ENCODE measurements at places on chromosomes 6 and 20.
A peak's percentile ranks its signal among the peaks of the same experiment; 100 is the strongest.

GRCh38 chr6:139446768-139447655 is 72.6 kb upstream of the CITED2 start:
- no peaks in the 10 kb centered on the region for H3K36me3 ChIP-seq
- no peak for DNase-seq
- peaks cover 4% of the 10 kb centered on the region for H3K27me3 ChIP-seq
- peaks cover 7% of the 10 kb centered on the region for H3K4me1 ChIP-seq

GRCh38 chr6:50868466-50868865 is 49.8 kb downstream of the TFAP2B start:
- H3K4me1 ChIP-seq, result no peaks in the 10 kb centered on the region
- H3K36me3 ChIP-seq, result no peaks in the 10 kb centered on the region
- H3K4me3 ChIP-seq, result no peak overlapping the region
- DNase-seq, result no peak
- no peak overlapping the region for H3K27ac ChIP-seq

DNA sequence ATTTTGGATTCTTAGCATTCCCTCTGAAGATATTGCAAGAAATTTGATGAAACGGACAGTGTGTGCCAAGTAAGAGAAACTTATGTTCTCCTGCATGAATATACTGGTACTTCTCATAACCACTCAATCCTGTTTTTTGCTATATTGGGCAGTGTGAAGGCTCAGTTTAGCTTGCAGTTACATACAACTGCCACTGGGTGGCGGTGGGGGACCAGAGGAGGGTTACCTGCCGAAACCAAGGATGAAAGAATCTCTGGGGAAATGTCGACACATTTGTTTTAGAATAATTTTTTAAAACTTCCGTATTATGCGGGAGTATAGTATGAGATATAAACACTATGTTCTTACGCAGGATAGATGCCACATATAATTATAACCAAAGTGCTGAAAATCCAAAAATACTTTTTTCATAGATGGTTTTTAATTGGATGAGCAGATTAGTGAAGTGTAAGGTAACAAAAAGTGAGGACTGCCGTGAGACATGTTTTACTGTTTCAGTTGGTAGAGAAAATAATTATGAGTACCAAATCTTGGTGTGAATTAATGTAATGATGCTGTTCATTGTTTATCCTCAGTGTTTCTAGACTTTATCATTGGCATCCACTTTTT is 9.7 kb downstream of the TRMT11 start:
- H3K4me3 ChIP-seq, result peak overlapping the region; percentile 47
- peak; percentile 70 for DNase-seq

DNA sequence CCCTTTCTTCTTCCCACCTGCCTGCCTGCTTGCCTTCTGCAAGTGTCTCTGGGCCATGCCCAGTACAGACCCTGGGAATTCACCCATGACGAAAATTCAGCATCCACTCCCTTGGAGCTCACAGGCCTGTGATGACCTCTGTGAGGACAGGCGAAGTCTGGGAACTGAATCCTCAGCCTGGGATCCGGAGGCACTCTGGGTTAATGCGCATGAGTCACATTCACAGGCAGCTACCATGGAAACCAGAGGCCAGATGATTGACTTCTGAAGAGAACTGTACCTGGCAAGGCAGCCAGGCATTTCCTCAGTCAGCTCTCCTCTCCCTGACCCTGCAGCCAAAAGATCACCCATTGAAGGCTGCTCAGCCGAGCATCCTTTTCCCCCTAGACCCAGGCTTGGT is 41.0 kb downstream of the SLC9A8 start:
- H3K4me1 ChIP-seq, result no peaks in the 10 kb centered on the region
- peaks cover 14% of the 10 kb centered on the region for H3K36me3 ChIP-seq
- no peak overlapping the region for H3K27ac ChIP-seq
- H3K4me3 ChIP-seq, result no peak overlapping the region

GRCh38 chr20:43916073-43916880 is 1.6 kb downstream of the TOX2 start:
- H3K4me1 ChIP-seq, result peaks cover 14% of the 10 kb centered on the region
- no peak overlapping the region for H3K27ac ChIP-seq
- peak overlapping the region; percentile 40 for H3K4me3 ChIP-seq
- H3K27me3 ChIP-seq, result peaks cover 91% of the 10 kb centered on the region

GRCh38 chr20:47936612-47937011 is 151.3 kb upstream of the SULF2 start:
- no peak for DNase-seq
- H3K27me3 ChIP-seq, result no peaks in the 10 kb centered on the region
- no peak overlapping the region for H3K4me3 ChIP-seq
- H3K36me3 ChIP-seq, result no peaks in the 10 kb centered on the region

GRCh38 chr6:137763436-137763835 is 103.6 kb upstream of the TNFAIP3 start:
- no peak overlapping the region for H3K4me3 ChIP-seq
- peaks cover 2% of the 10 kb centered on the region for H3K36me3 ChIP-seq
- no peak for DNase-seq

DNA sequence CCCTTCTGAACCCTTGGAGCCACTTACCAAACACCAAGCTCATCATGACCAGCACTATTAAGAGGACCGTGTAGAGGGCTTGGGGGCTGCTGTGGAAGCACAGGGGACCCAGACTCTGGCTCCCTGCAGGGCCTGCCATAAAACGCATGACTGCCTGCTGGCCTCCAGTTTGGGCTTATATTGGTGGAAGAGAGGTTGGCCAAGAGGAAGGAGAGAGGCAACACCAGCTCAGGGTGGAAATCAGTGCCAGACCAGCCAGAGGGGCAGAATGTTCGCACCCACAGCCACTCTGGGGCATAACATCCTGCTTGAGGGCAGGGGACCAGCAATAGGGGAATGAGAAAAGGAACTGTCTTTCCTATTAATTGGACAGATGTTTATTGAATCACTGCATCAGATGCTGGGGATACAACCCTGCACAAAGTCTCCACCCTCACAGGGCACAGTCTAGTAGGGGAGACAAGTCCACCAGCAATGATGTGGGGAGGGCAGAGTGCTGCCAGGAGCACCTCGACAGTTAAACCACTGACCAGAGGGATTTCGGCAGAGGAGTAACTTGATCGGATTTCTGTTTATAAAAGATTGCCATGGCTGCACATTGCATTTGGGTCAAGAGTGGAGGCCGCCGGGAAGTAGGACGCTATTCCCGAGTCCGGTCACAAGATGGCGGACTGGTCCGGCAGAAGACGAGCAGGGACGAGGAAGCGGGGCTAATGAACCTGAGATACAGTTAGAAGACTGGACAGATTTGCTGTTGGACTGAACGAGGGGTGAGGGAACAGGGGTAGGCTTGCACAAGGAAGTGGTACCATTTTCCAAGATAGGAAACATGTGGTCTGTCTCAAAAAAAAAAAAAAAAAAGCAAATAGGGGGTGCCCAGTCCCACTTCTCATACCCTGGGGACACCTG is at the start of gene LY6G5C:
Gene LY6G5C, minus strand, starts transcription at position 842 of the 909 bp plus-strand sequence. Its CDS starts 694 bp downstream, at position 148.
- H3K27ac ChIP-seq, result peak within 1 kb of the TSS; percentile 8
- peaks cover 14% of the 10 kb centered on the region for H3K4me1 ChIP-seq
- DNase-seq, result peak; percentile 61
- peak within 1 kb of the TSS; percentile 65 for H3K4me3 ChIP-seq
- H3K36me3 ChIP-seq, result peaks cover 2% of the 10 kb centered on the region

DNA sequence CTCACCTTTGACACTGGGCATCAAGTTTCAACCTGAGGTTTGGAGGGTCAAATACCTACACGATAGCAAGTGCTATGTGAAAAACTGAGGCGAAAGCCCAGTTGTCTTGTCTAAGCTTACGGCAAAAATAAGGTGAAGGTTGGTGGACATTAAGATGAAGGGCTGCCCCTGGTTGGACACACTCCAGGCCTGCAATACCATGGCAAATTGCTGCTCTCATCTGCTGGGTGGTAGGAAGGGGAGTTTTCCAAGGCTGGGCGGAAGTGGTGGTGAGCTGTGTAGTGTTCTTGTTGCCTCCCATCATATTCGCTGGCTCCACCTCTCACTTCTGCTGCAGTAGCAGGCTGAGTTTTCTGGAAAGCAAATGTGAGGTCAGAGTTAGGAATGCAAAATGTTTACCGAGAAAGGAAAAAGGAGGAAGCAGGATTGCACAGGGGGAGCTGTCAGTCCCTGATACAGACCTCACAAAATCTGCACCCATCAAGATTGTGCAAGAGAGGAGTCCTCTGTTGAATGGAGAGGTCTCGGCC is 33.7 kb downstream of the SCP2D1 start:
- no peaks in the 10 kb centered on the region for H3K4me1 ChIP-seq
- H3K4me3 ChIP-seq, result no peak overlapping the region
- H3K36me3 ChIP-seq, result no peaks in the 10 kb centered on the region
- no peak overlapping the region for H3K27ac ChIP-seq
- no peak for DNase-seq
- peaks cover 7% of the 10 kb centered on the region for H3K27me3 ChIP-seq

GRCh38 chr20:20454367-20454766 is 86.5 kb downstream of the INSM1 start:
- H3K27ac ChIP-seq, result no peak overlapping the region
- no peaks in the 10 kb centered on the region for H3K27me3 ChIP-seq
- H3K4me1 ChIP-seq, result peaks cover 21% of the 10 kb centered on the region
- DNase-seq, result no peak
- no peak overlapping the region for H3K4me3 ChIP-seq

- peak overlapping the region; percentile 35 for H3K27ac ChIP-seq
- no peaks in the 10 kb centered on the region for H3K27me3 ChIP-seq
- H3K36me3 ChIP-seq, result peaks cover 20% of the 10 kb centered on the region
- peak overlapping the region; percentile 60 for H3K4me3 ChIP-seq
- peaks cover 54% of the 10 kb centered on the region for H3K4me1 ChIP-seq
- no peak for DNase-seq
Measured at GRCh38 chr6:10531503-10531902, 10.4 kb downstream of the GCNT2 start.

DNA sequence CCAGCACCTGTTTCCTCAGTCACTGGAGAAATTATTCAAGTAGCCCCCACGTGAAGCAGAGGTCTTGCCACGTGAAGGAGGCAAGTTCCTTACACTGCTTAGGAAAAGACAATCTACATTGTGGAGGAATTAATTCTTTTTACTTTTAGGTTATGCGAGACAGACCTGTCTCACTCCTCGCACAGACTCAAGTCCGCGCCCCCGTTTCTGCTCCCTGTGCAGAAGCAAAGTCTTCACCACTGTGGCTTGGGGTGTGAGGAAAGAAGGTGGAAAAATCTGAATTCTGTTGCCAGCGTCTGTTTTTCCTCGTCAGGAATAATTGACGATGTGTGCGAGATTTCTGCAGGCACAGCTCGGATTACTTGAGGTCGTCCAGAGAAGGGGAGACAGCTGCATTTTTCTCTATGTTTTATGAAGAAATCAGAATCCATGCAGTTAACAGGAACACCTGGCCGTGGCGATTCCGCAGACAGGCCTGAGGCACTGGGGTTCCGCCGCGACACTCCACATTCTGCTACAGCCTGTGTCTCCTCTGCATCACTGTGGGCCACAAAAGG is 185.1 kb downstream of the SMOC2 start:
- peaks cover 1% of the 10 kb centered on the region for H3K36me3 ChIP-seq
- H3K27ac ChIP-seq, result no peak overlapping the region
- H3K4me3 ChIP-seq, result no peak overlapping the region
- no peaks in the 10 kb centered on the region for H3K4me1 ChIP-seq
- peaks cover 10% of the 10 kb centered on the region for H3K27me3 ChIP-seq
- DNase-seq, result no peak

DNA sequence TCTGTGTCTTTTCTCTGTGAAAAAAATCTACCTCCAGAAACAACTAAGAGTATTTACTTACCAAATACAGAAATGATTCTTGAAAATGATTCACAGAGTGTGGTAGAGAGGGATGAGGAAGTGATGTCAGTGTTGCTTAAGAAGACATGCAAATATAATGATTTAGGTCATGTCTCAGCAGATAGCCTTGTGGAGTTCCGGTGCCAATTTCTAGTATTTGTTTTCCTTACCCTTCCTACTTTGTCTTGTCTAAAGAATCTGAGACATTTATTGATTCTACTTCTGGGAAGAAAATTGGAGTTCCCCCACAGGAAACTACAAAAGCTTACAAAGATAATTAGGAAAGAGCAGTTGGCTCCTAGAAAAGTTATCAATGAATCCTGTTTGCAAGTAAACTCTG is 68.8 kb downstream of the GJA1 start:
- no peaks in the 10 kb centered on the region for H3K36me3 ChIP-seq
- H3K4me1 ChIP-seq, result peaks cover 6% of the 10 kb centered on the region
- DNase-seq, result no peak
- H3K4me3 ChIP-seq, result no peak overlapping the region
- H3K27me3 ChIP-seq, result peaks cover 5% of the 10 kb centered on the region
- no peak overlapping the region for H3K27ac ChIP-seq

GRCh38 chr6:81797591-81797990 is 45.1 kb upstream of the TENT5A start:
- H3K4me3 ChIP-seq, result no peak overlapping the region
- no peaks in the 10 kb centered on the region for H3K4me1 ChIP-seq
- no peak overlapping the region for H3K27ac ChIP-seq
- no peak for DNase-seq

DNA sequence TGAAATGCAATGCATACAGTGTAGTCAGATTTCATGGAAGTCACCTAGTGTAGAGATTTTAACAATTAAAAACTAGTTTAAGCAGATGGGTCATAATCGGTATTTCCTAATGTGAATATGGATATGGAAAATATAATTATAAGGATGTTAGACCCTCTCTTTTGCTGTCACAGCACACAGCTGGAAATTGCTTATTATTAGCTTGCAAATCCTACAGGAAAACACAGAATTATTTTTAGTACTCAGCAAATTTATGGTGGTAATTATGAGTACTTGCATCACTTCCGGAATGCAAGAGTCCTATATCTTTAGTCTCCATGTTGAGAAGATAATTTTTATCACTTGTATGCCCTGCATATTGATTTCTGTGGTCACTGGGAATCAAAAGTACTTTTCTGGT is 993.6 kb downstream of the KIF16B start:
- DNase-seq, result no peak
- H3K27ac ChIP-seq, result no peak overlapping the region
- H3K4me3 ChIP-seq, result no peak overlapping the region
- no peaks in the 10 kb centered on the region for H3K36me3 ChIP-seq

DNA sequence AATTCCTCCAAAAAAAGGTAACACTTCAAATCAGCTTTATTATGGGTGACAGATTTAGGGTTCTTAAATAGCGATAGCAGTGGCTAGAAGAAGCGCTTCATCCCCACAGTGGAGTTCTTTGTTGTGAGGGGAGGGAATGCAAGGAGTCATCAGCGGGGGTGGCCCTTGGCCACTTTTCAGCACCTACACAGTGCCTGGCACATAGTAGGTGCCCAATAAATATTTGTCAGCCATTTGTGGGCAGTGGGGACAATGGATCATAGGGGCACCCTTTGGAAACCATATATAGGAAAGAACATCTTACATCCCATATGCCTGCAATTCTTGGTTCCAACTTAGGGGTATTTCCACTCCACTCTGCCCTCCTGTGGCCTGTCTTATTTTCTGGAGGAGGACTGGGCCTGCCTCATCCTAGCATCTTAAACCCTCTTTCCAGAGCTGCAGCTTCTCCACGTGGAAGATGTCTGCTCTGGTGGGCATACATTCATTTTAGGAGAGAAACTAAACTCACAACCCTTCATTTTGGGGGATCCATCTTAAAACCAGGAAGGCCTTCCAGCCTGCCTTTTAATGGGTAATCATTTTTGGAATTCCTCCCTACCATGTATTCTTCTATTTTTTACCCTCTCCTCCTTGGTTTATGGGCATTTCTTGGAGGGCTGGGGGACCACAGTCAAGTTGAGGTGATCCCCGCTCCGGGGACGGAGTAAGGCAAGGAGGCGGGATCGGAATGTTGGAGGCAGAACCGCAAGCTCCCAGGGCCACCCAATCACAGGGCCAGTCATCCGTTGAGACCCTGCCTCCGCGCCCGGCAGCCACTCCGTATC is 2.6 kb upstream of the GPSM3 start:
- H3K36me3 ChIP-seq, result peaks cover 8% of the 10 kb centered on the region
- peak overlapping the region; percentile 94 for H3K27ac ChIP-seq
- H3K27me3 ChIP-seq, result no peaks in the 10 kb centered on the region
- no peak for DNase-seq

GRCh38 chr20:805713-806112 is 27.8 kb upstream of the FAM110A start:
- no peaks in the 10 kb centered on the region for H3K27me3 ChIP-seq
- no peak overlapping the region for H3K4me3 ChIP-seq
- no peak for DNase-seq
- H3K36me3 ChIP-seq, result peaks cover 4% of the 10 kb centered on the region
- H3K27ac ChIP-seq, result no peak overlapping the region
- H3K4me1 ChIP-seq, result no peaks in the 10 kb centered on the region

Data from activated naive CD8-positive, alpha-beta T cell treated with anti-CD3 and anti-CD28 coated beads for 36 hours (primary cell).